Cardiac atrium fibroblast (primary cell): ENCODE measurements at places on chromosomes 7 and 10. TPM values are rescaled to one million over a fixed set of nuclear protein-coding genes. Genes with fewer than 3 reads are reported as not detected.

GPR158 gene
- total RNA-seq, result 4.9 and 10.3 TPM in 2 replicates

DLG5 gene
- total RNA-seq, result 15.0 and 18.1 TPM in 2 replicates

CALHM3 gene
- not detected in 2 replicates for total RNA-seq

FGL2 gene
- total RNA-seq, result 0.97 and 7.6 TPM in 2 replicates

AZGP1 gene
- not detected in 2 replicates for total RNA-seq

GJC3 gene
- total RNA-seq, result not detected in 2 replicates

FOXP2 gene
- 0.16 TPM in 1 of 2 replicates, not detected in the other for total RNA-seq
